ENCODE measurements at places on chromosomes 7 and 10.

DNA sequence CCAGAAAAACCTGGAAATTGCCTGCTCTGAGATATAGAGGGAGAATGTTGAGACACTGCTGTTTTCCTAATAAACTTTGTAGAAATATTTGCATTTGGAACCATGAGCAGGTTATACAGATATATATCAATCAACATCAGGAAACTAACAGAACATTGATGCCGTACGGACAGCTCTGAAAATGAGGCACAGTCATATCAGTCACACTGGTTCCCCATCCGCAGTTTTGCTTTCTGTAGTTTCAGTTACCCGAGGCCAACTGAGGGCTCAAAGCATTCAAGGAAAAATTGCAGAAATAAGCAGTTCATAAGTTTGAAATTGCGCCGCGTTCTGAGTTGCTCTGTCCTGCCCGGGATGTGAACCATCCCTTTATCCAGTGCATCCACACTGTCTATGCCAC lies 137.9 kb downstream of the KLF6 start:
- DNase-seq, result no peak

GRCh38 chr7:38992203-38992602 lies 14.5 kb downstream of the POU6F2 start:
- DNase-seq, result no peak

- no peak for DNase-seq
Observed at GRCh38 chr7:26691886-26692285, 172.5 kb downstream of the SKAP2 start.

GRCh38 chr7:132603220-132603833 lies 27.1 kb upstream of the PLXNA4 start:
- no peak for DNase-seq

- DNase-seq, result no peak
Observed at GRCh38 chr10:20593649-20594048, 303.5 kb downstream of the NEBL start.

GRCh38 chr10:60757420-60757895 lies 20.8 kb upstream of the CDK1 start:
- no peak for DNase-seq

GRCh38 chr7:131957338-131958020 lies 401.1 kb upstream of the PODXL start:
- no peak for DNase-seq

DNA sequence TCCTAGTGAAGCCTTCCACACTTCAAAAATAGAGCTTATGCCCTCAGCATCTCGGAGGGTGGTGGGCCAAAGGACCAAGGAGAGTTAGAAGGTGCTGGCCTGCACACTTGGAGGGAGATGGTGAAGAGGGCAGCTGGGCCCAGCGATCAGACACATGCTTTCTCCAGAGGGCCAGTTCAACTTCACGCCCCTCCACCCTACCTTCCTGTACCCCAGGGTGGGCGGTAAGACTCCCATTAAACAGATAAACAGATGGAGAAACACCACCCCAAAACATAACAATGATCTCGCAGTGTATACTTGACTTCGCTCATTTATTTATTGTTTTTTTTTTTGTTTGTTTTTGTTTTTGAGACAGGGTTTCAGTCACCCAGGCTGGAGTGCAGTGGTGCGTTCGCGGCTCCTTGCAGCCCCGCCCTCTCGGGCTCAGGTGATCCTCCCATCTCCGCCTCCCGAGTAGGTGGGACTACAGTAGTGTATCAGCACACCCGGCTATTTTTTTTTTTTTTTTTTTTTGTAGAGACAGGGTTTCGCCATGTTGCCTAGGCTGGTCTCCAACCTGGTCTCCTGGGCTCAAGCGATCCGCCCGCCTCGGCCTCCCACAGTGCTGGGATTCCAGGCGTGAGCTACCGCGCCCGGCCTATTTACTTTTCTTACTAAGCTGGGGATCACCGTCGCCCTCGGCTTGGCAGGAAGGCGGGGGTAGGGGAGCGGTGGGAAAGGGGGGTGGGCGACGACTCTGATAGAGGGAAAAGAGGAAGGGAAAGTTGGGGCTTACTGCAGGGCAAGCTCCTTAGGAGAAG lies 1.8 kb downstream of the C10orf95 start:
- DNase-seq, result peak; percentile 93

DNA sequence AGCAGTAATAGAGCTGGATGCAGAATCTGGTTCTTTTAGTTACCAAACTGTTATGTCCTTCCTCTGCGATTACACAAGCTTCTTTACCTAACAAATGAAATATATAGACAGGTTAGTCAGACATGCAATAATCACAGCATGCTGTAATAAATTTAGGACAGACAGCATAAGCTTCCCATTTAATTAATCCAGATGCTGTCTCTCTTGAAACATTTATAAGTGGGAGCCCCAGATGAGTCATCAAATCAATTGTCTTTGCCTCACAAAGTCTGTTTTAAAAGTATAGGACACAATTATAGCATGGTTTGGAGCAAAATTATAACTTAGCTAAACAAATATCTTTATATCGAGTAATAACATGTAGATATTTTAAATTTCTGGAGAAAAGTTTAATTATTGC lies 1.6 kb downstream of the CDNF start:
- DNase-seq, result no peak

DNA sequence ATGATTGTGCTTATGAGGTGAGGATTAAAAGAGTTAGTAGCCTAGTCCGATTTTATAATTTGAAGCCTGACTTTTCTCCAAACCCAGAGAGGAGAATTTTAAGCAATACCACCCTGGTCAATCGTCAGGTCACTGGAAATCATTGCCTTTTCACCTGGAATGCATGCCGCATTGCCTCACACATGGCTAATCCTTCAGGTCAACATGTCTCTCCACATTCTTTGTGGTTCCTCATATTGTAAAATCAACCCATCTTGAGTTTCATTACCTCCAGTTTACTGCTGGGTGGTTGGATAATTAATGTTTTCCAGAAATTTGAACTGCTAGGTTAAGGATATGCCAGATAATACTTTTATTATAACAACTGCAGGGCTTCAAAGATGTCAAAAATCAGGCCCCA lies 55.6 kb upstream of the SEMA3E start:
- DNase-seq, result no peak

DNA sequence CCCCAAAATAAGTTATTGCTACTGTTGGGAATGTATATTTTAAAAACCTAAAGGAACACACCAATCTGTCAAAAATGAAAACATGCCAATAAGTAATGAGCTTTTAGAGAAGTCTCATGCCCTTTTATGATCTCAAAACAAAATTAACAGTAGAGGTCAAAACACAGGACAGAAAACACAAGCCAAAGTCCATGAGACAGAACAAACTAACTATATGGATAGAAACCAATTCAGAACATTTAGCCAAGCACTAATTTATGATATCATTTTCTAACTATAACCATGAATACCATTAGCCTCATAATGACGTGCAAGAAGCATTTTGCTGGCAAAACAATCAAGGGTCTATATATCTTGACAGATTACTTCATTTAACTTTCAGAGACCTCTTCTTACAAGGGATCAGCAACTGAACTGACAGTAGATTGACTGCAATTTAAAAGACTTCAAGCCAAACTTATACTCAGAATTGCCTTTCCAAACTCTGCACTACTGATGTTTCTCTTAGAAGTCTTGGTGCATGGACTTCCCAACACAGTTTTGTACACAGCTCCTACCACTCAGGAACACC lies 200.9 kb downstream of the DOCK4 start:
- DNase-seq, result no peak

DNA sequence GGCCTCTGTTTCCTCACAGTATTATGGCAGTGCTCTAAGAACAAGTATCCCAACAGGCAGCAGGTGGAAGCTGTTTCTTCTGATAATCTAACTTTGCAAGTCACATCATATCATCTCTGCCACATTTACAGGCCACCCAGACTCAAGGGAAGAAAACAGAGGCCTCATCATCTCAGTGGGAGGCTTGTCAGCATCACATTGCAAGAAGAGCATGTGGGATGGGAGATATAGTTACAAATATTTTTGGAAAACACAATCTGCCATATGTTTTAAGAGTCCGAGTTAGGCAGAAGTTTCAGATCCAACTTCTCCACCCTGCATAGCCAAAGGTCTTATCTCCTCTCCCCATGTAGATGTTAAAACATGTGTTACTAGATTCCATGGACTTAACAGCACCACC lies 130.4 kb upstream of the PDE1C start:
- DNase-seq, result no peak

DNA sequence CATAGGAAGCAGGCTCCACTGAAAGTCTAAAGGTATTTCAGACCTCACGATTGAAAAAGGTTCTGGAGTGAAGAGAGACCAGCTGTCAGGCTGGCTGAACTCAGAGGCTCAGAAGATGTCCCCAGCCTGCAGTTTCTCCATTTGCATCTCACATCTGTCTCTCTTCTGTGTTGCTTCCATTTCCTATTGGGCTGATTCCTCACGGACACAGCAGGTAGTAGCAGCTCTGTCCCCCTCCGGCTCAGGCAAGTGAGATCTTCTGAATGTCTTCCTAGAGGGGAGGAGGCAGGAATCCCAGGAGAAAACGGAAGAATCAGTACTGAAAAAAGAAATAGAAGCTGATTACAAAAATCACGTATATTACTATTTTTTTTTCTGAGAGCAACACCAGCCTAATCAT lies 274.1 kb upstream of the COBL start:
- no peak for DNase-seq

GRCh38 chr7:2824026-2824677 lies 20.0 kb downstream of the GNA12 start:
- DNase-seq, result no peak

GRCh38 chr10:70534281-70534680 lies 55.7 kb downstream of the PALD1 start:
- no peak for DNase-seq

DNA sequence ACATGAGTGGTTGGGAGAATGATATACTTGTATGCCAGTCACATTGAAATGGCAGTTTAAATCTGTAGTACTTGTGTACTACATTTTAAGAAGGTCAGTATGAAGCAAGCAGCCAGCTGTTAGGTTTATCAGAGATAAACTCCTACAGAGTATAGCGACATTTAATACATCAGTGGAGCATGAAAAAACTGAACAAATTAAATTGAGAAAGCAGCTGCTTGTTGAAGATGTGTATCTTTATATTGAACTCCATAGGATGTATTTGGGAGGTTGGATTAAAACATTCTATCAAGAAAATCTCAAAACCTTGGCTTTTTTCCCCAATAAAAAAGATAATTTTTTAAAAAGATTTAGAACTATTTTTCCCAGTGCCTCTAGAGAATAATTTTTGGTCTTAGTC lies 47.8 kb downstream of the PHF14 start:
- no peak for DNase-seq

All from stimulated activated CD4-positive, alpha-beta T cell treated with anti-CD3 and anti-CD28 coated beads, Interleukin-15, amount 100 ng/mL, for 24 hours (primary cell).